ENCODE measurements at places on chromosomes 13 and 19.

- peak; percentile 24 for DNase-seq
These were observed 44.5 kb upstream of the GTF3A start for GRCh38 chr13:27379694-27380641.

GRCh38 chr19:27872370-27872769, 1340.6 kb downstream of the UQCRFS1 start:
- DNase-seq: no peak

DNA sequence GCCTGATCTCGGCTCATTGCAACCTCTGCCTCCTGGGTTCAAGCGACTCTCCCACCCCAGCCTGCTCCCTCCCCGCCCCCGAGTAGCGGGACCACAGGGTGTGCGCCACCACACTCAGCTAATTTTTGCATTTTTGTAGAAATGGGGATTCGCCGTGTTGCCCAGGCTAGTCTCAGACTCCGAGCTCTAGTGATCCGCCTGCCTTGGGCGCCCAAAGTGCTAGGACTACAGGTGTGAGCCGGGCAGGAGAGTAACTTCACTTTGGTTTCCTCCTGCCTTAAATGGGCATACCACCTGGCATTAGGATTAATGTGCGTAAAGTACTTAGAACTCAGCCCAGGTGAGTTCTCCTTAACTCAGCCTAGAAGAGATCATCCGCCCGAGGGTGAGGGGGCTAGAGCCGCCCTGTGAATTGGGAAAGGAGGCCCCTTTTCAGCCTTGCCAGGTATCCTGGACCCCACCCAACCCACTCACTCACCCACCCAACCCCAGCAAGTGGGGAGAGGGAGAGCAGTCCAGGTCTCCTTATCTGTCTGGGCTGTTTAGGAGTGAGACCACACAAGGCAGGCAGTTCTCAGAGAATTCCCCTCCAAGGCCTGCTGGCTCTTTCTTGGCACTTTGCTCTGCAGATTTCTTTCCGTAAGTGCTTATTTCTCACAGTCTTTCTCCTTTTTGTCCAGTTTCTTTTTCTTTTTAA, 1.2 kb upstream of the ZFP36 start:
- DNase-seq: no peak

DNA sequence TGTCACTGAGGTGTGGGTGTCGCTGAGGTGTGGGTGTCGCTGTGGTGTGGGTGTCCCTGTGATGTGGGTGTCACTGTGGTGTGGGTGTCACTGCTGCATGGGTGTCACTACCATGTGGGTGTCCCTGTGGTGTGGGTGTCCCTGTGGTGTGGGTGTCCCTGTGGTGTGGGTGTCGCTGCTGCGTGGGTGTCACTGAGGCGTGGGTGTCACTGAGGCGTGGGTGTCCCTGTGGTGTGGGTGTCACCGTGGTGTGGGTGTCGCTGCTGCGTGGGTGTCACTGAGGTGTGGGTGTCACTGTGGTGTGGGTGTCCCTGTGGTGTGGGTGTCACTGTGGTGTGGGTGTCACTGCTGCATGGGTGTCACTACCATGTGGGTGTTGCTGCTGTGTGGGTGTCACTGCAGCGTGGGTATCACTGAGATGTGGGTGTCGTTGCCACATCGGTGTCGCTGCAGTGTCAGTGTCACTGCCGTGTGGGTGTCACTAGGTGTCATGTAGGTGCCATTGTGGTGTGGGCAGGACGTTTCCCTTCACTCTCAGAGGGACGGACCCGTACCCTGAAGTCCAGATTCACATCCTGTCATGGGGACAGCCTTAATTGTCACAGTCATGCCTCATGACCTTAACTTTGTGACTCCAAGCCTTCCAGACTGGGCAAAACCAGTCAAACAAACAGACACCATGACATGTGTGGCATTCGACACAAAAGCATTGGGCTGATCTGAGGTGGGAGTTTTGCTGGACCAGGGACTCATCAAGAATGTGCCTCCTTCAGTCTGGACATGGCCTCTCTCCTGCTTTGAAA, 12.7 kb upstream of the GAS6 start:
- no peak for DNase-seq

- no peak for DNase-seq
These were observed 1.9 kb downstream of the MRPS12 start for GRCh38 chr19:38932425-38933179.
